Stimulated activated naive CD4-positive, alpha-beta T cell treated with Interleukin-2 at 50 U/mL for 16 hours (primary cell): ENCODE measurements at places on chromosomes 5 and 9.
A peak's percentile ranks its signal among the peaks of the same experiment; 100 is the strongest.

GRCh38 chr5:141597394-141597793 is 21.4 kb downstream of the DIAPH1 start:
- no peak for DNase-seq

- no peak for DNase-seq
Observed at GRCh38 chr9:37337301-37337890, 85.1 kb upstream of the GRHPR start.

GRCh38 chr9:98575379-98576346 is 133.1 kb downstream of the GABBR2 start:
- no peak for DNase-seq

DNA sequence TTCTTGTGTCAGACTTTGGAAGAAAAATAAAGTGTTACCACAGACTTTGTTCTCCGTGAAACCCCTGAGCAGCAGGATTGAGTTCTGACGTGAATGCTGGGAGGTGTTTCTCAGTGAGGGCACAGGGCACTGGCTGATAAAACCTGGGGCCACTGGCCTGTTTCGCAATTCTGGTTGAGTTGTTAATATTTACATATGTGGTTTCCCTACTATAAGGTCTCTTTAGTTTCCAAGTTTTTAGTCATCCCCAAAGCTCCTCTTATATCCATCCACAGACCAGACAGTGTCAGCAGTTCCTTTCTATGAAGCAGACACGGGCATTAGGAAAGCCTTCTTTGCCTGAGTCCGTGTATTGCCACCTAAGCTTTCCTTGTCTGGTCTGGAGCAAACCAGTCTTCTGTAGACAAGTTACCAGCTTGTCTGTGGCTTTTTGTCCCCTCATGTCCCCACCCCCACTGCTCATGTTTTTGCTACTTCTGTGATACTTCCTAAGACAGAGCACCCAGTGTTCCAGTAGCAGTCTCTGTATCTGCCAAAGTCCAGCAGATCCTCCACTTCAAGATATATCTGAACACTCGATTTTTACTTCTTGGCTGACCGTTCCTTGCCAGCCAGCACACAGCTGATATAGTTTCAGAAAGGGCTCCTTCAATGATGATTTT is 42.0 kb downstream of the ACO1 start:
- DNase-seq = no peak

DNA sequence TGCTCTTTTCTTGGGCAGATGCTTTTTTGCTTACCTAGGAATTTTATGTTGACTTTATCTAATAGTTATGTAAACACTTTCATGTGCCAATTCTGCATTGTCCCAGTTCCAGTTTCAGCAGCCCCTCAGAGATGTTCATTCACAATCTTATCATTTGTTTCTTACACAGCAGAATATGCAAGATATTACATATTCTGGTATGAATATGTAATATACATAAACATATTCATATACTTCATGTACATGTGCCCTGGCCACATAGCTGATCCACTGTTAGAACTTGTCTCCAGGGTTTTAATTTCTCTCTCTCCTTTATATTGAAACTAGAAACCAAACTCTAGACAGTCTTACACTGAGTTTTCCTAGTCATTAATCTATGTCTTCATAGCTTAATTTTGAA is 90.2 kb upstream of the PARP8 start:
- DNase-seq = no peak

GRCh38 chr9:134341306-134341705 is 15.1 kb downstream of the RXRA start:
- DNase-seq = no peak

DNA sequence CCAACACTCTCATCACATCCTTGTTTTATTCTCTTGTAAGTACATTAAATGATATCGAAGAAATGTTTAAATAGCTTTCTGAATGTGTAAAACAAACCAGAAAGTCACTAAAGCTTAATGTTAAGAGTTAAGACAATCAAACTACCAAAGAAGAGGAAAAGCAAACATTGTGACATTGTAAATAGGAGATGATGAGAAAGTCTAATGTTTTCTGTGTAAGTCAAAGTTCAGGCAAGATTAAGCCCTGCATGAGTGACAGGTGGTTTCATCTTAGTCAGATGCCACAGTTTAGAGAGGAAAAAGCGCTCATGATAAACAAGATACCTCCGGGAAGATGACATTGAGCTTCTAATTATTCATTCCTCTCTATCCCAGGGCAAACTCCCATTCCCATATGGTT is 50.9 kb upstream of the PHYKPL start:
- no peak for DNase-seq

DNA sequence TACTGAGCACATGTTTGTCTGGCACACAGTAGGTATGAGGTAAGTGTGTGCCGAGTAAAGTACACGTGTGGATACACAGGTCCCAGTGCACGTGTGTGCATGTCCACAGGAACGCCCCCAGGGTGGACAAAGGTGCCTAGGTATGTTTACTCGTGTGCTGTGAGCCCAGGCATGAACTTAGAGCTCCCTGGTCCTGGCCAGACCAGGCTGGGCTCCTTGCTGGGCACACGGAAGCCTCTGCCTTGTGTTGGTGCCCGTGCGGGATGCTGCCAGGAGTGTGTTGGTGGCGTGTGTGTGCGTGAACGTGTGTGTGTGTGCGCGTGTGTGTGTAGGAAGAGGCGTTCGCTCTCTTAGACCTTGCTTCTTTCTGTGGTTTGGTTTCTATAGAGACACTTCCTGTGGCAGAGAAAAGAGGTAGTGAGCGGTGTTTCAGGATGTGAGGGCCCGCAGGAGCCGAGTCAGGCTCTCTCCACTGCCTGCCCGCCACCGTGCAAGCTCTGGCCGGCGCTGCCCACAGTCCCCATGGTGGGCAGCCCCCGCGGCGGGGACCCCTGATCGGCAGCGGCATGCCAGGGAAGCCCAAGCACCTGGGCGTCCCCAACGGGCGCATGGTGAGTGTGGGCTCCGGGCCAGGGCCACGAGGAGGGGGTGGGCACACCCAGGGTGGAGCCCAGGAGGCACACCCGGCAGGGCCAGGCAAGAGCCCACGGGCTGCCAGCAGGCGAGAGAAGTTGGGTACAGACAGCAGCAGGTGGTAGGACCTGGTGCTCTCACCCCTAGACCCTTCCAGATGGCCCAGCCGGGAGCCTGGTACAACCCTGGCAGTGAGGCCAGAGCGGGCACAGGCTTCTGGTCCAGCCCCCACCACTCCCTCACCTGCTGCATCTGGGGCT is at the start of gene RGS14:
TSS of gene RGS14 (plus strand) at position 466 of the 893 bp plus-strand sequence. CDS start at position 567, 101 bp downstream.
- peak; percentile 62 for DNase-seq

GRCh38 chr5:174327317-174327864 is 281.9 kb downstream of the NSG2 start:
- DNase-seq = peak; percentile 14

DNA sequence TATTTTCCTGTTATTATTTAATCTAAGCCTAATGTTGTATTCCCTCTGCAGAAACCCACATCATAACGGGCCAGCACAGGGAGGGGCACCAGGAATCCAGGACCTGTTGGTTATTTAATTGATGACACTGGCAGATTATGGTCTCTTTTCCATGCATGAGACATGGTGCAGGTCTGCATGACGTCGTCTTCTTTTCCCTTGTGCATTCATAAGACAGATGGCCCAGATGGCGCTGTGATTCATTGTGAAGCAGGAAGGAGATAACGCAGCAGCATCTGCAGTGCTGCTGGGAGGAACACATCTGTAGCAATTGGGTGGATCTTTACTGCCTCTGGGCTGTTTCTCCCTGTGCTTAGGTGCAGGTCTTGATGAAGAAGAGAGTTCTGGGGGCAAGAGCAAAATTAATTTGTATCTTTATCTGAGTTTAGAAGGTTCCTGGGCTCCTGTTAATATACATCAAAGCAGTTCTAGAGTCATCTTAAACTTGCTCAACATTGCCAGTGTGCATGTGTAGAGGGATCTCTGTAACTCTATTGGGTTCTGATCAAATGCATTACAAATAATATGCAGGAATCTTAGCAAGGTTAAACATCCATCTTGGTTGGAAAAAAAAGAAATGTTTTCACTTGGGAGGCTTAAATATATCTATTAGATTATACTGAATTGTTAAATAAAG is 176.1 kb downstream of the PCSK1 start:
- DNase-seq = no peak

DNA sequence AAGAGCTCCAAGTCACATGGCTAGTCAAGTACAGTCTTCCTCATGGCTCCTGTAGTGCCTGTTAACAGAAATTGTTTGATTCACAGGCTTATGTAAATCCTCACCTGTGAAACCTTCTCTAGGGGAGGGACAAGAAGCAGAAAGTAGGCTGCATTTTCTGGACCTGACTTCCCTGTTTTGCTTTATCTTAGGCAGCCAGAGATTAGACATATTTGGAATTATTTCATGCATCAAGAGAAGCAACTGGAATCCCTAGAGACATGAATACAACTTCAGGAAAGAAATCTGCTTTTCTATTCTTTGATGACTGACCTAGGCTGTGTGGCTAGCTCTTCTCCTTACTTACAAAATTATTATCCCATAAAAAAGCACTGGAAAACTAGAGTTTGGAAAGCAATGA is 52.3 kb downstream of the CAST start:
- DNase-seq = no peak

DNA sequence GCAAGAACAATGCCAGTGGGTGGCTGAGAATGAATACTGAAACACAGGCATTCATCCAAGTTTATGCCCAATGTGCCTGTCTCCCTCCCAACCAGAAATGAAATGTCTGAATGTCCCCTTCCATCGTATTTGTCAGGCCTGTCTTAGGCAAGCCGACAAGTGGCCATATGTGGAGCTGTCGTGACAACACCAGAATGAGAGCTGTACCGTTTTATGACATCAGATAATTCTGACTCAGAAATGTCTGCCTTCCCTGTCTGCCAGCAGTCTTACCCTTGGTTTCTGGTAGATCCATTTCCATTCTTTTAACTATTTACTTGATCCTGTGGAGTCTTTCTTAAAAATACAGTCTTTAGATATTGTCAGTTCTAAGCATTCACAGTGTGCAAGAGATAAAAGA is 211.8 kb downstream of the NR3C1 start:
- no peak for DNase-seq

DNA sequence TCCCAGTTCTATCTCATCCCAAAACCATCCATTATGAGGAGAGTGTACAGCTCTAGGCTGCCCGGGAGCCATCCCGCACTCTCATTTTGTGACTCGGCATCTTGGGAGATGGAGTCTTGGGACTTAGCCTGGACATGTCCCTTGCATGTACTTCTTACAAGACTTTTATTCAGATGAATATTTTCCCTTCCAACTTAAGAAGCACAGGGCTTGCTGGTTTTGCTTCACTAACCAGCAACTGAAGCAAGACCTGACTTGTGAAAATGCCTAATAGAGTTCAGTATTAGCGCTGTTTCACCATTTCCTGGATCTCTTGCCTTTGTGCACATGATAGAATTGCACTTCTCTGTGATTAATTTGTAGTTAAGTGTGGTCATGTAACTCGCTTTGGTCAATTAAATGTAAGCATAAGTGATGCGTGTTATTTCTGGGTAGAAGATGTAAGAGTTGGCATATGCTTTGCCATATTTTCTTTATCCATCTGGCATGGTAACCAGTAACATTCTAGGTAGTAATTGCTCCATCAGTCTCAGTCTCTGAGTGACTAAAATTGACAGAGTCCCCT is 55.8 kb downstream of the PDCD1LG2 start:
- DNase-seq = no peak

GRCh38 chr9:130028493-130029222 is 14.3 kb downstream of the FNBP1 start:
- DNase-seq = no peak

GRCh38 chr5:116536316-116537083 is 38.1 kb downstream of the SEMA6A start:
- no peak for DNase-seq

DNA sequence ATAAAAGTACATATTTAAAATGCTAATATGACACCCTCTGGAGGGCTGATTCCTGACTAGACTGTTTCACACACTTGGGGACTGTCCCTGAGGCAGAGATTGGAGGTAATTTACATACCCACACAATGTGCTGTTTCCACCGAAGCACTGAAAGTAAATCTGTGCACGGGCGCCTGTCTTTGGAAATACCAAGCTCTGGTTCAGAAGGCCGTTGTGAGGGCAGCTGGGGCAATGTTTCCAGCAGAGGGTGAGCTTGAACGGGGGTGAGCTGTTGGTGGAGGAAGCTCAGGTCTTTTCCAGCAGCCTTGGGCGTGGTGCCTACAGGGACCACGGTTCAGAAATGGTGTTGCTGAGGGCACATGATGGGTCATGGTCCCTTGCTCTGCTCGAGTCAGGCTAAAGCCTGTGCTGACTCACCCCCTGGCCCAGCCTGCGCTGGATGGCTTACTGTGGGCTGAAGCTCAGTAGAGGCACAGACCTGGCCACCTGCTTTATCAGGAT is 25.8 kb upstream of the HMCN2 start:
- DNase-seq = peak; percentile 54

GRCh38 chr5:80689627-80690026 is 34.8 kb upstream of the DHFR start:
- no peak for DNase-seq

DNA sequence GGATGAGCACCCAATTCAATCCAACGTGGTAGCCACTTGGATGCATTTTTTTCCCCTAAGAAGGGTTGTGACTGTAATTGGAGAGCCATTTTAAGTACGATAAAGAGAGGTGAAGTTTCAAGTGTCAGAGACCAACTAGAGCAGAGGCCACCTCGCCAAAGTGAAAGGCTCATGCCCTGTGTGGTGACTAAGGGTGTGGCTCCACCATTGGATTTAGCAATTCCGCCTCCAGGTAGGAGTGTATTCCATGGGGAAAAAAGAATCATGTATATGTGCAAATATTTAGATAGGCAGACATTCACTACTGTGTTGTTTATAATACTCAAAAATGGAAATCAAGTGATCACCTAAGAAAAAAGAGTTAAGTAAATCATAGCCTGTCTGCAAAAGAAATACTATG is 53.1 kb upstream of the S1PR3 start:
- no peak for DNase-seq

DNA sequence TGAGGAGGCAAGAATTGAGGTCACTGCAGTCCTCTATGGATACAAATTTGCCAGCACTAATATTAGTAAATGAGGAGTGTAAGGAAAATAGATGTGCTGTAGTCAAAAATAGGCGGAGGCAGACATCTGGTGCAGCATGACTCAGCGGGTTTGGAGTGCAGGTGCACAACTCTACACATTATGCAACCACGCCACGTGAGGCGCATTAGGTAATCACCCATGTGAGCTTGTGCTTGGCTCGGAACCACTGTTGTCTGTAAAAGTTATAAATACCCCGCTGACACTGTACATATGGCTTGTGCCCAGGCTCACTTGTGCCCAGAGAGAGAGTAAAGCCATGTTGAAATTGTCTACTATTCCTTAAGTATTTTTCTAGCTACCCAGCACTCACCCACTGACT is 623.5 kb upstream of the NUDT12 start:
- DNase-seq = no peak

DNA sequence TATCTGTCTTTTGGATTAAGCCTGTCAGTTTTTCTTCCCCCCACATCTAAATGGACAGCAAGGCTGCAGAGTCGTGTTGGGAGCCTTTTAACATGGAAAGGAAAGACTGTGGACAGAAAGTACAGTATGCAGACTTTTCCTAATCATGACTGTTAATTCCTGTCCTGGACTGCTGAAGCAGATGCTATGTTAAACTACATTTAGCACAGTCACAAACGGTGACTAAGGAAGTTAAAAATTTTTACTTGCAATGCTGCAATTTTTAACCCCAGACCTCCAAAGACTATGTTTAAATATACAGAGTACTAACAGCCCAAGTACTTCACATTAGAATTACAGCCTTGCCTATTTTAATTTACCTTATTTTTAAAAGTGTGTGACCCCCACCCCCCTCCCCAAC is 51.8 kb downstream of the ELAVL2 start:
- DNase-seq = no peak
